Stimulated activated CD8-positive, alpha-beta memory T cell treated with anti-CD3 and anti-CD28 coated beads, Interleukin-12 subunit alpha, Interleukin-12 subunit beta, amount 100 ng/mL, for 1 hour (primary cell): ENCODE measurements at places on chromosomes 7 and 10.
A peak's percentile ranks its signal among the peaks of the same experiment; 100 is the strongest.

DNA sequence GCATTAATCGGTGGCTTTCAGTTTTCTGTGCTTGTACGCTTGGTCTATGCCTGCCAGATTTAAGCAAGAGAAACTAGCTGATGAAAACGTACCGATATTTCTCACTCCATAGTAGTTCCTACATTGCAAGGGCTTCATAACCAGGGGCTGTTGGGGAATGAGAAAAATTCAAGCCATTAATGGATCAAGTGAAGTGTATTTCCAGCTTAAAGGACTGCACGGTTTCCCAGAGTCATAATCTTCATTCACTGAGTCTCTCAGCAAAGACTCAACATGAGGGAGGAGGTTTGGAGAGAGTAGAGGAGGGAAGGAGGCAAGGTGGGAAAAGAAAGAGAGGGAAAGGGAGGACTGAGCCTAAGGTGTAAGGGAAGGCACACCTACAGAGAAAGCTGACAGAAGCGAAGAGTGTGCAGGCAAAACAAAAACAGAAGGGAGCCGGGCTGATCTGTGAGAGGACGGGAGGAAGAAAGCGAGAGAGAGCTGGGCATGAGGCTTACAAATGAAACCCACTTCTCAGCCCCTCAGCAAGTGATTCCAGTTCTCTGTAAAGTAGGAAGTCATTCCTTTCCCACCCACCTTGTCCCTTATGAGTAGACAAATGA, 625 bp downstream of the GIMAP2 start:
- DNase-seq, result no peak

GRCh38 chr7:107917763-107918651, 27.0 kb downstream of the DLD start:
- no peak for DNase-seq

DNA sequence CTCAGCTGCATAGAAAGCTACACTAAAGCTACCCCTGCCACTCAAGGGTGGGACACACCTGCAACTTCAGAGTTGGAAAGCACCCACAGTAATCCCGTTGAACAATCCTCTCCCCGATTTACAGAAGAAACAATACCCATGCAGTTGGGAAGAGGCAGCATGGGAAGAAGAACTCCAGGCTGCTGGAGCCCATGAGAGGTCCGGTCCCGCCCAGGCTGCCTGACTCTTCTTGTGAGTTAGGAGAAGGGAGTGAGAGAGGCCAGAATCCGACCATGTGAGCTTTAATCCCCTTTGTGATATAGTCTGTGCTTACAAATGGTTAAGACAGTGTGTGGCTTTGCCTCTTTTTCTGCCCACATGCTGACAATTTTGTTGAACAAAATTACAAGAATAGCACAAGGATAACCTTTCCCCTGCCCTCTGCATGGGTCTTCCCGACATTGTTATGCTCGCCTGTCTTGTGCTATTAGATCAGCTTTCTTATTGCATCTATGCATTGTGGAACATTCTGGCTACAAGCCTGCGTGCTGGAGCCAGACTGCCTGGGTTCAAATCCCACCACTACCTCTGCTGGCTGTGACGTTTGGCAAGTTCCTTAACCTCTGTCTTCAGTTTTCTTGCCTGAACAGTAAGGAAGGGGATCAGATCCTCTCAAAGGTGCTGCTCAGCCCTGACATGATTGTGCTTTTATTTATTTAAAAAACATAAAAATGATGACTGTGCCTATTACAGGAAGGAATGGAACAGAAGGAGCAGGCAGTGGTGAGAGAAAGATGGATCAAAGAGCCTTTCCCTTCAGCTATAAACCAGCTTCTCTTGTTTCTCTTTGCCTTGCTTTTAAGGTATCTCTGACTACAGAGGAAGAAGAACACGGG, 56.0 kb downstream of the BPGM start:
- DNase-seq, result no peak

DNA sequence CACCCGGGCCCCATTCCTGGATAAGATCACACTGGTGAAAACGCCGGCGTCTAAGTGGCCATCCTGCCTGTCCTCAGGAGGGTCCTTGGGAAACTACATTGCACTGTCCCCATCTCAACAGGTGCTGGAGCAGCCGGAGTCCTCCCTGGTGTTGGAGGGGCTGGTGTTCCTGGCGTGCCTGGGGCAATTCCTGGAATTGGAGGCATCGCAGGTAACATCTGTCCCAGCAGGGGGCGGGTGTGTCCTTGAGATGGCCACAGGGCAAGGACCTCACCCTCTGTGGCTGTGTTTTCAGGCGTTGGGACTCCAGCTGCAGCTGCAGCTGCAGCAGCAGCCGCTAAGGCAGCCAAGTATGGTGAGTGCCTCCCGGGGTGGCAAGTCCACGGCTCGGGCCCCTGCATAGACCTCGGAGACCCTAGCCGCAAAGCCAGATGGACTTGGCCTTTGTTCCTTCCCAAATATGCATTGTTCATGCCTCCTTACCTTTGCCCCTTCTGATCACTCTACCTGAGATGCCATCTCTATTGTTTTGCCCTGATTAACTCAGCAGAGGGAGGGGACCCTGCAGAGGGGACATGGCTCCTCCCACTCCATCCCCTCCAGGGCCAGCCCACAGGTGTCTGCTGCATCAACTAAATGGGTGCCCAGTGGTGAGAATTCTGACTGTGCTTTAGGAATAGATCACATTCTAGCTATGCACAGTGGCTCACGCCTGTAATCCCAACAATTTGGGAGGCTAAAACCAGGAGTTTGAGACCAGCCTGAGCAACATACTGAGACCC, 23.8 kb downstream of the ELN start:
- DNase-seq, result no peak

DNA sequence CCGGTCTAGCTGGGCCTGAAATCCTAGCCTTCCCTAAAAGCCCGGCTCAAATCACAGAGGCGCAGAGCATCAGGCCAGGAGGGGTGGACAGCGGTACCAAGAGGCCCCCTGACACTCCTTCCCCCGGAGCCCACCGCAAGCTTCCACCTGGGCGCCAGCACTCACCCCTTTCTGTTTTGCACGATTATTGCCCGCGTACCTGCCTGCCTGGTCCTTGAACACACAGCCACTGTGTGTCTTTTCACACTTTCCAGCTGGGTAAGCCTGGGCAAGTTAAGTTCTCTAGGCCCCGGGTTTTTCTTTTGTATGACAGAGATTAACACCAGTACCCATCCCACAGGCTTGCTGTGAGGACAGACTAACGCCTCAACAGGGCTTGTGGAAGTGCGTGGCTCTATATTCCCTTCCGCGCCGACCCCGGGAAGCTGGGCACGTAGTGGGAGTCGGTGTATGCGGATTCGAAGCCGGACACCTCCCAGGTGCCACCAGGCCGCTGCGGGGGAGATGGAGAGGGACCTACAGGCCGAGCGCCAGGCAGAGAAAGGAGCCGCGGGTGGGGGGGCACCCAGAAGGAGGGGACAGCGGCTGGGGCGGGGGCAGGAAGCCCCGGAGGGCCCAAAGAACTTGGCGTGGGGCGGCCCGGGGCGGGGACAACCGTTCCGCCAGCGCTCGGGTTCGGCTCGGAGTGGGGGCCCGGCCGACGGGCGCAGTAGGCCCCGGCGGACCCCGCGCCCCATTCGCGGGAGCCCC, 792 bp downstream of the ZNF746 start:
- DNase-seq, result peak; percentile 33

- no peak for DNase-seq
Measured at GRCh38 chr7:44985900-44986217, 7.0 kb upstream of the MYO1G start.
